Activated T-cell treated with anti-CD3 and anti-CD28 coated beads for 24 hours (primary cell): ENCODE measurements at places on chromosomes 1 and 21.

DNA sequence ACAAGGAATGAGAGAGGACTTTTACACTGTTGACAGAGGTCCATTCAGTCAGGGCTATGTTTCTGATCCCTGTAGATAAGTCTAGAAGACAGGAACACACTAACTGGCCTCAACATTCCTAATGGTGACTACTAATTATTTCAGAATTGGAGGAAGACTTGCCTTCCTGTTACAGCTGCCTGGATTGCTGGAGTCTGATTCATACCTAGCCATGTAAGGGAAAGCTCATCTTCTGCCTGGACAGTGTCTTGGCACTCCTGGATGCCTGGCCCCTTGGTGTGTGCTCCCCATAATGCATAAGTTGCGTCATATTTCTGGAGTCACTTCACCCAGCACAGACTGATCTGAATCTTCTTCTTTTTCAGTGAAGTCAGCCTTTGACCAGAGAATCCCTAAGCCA lies 326.0 kb upstream of the RUNX1 start:
- no peak for DNase-seq

DNA sequence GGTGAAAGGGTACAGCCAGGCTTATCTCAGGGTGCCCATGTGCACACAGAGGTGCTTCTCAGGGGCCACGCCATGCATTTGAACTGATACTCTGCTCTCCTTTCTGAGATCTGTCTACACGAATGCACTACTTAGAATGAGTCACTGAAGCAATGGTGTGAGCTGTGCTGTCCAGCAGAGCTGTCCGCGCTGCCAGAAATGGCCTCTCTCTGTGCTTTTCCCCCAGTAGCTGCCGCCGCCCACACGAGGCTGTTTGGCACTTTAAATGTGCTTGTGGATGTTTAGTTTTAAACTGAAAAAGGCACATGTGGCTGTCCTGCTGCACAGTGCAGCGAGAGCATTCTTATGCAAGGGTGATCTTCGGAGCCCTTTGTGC lies 87.1 kb upstream of the COL6A1 start:
- DNase-seq: no peak

GRCh38 chr1:21005466-21006239 lies 171.0 kb downstream of the EIF4G3 start:
- DNase-seq: no peak

DNA sequence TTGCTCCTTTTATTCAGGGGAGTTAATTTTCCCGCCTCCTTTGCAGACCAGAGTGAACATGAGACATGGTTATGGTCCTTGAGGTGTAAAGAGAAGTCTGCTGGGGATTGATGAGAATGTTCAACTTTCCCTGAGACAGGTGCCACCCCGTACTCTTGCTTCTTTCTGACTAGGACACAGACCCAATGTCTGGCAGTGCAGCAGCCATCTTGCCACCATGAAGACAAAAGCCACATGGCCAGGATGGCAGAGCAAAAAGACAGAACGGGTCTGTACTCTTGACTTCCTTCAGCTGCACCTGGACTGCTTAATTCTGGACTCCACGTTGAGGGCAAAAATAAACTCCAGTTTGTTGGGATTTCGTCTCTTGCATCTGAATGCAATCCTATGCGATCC lies 54.1 kb downstream of the KLHDC7A start:
- no peak for DNase-seq

GRCh38 chr1:50262436-50262835 lies 153.7 kb downstream of the ELAVL4 start:
- no peak for DNase-seq

- DNase-seq: no peak
Measured at GRCh38 chr1:44405031-44405797, at the start of gene RNF220. Gene RNF220, plus strand, starts transcription at chr1:44405255.

- DNase-seq: no peak
Measured at GRCh38 chr21:46056450-46056903, 41.4 kb upstream of the COL6A2 start.

GRCh38 chr1:69535490-69535889 lies 32.2 kb upstream of the LRRC7 start:
- no peak for DNase-seq

DNA sequence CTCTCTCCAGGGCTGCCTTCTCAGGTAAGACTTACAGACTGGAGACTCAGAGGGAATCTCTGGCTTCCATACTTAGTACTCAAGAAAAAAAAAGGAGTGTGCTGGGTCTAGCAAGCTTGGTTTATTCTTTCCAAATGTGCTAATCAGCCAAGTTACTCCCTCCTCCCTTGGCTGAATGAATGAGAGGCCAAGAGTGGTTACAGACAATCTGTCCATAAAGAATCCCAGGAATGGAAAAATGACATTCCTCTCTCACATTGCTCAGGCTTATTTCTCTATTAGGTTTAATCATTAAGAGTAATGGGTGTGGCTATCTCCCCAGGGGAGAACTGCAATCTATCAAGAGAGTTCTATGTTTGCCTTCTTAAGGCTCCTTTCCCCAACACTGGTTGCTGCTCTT lies 547.3 kb upstream of the PLXNA2 start:
- DNase-seq: no peak

DNA sequence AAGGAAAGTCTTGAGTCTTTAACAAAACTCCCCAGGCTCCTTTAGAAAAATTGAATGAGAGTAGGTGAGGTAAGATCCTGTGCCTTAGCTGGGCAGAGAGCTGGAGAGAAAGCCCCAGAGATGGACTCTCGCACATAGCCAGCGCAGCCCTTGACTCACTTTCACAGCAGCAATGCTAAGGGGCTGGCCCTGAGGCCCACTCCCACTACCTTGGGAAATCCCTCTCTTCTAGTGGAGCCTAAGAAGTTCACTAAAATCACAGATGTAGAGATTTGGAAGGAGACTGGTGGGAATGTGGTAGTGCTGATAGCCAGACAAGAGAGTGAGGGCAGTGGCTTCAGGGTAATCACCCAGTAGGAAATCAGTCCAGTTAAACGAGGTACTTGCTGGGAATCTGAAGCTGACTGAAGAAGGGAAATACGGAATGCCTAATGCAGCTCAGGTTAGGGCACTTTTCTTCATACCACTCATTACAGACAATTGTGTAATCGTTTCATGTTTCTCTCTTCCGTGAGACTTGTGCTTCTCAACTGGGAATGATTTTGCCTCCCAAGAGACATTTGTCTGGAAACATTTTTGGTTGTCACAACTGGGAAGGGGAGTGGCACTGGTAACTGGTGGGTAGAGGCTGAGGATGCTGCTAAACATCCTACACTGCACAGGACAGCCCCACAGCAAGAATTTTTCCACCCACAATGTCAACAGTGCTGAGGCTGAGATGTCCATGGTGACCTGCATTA lies 42.4 kb upstream of the LRRC8C start:
- no peak for DNase-seq
